Astrocyte (in vitro differentiated cells and primary cell): ENCODE measurements at places on chromosomes 5 and 9.

GRCh38 chr9:129320575-129321285, 142.7 kb upstream of the IER5L start:
- DNase-seq, result peak; percentile 81

- DNase-seq, result no peak
Measured at GRCh38 chr9:85067792-85068191, 398.3 kb downstream of the NTRK2 start.

GRCh38 chr5:143614831-143615230, 197.1 kb upstream of the HMHB1 start:
- no peak for DNase-seq

GRCh38 chr5:169933127-169933526, 47.2 kb downstream of the INSYN2B start:
- no peak for DNase-seq

- DNase-seq, result peak; percentile 97
Measured at GRCh38 chr5:132674671-132675506, 1.1 kb downstream of the IL4 start.

GRCh38 chr5:126658561-126658960, 57.8 kb downstream of the PHAX start:
- no peak for DNase-seq

DNA sequence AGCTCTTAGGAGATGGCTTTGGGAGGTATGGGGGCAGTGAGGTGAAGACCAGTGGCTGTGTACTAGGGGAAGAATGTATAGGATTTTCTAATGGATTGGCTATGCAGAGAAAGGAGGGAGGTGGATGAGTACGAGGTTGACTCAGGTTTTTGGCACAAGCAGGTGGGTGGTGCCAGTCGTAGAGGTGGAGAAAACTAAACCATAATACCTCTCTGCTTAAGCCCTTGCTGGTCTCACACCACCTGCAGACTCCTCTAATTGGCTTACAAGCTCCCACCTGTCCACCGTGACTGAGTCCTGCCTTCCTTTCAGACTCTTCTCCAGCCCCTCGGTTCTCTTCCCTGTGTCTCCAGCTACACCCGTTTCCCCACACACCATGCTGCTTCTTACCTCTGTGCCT, 521.7 kb upstream of the CLINT1 start:
- no peak for DNase-seq

DNA sequence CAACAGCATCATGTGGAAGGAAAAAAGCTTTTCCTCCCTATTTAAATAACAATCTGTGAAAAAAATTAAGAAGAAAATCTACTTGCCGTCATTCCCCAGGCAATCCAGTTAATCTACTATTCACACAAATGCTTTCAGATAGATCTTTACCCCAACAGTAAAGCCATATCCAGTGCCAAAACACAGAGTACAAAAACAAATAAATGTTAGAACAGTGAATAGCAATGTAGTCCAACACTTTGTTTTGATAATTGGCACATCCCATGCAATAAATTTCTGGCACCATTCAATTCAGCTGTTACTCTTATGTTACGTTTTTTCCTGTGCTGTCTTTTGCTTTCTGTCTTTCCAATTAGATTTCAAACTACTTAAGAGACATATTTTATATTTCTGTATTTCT, 2245.5 kb upstream of the WWC1 start:
- no peak for DNase-seq

- no peak for DNase-seq
Measured at GRCh38 chr5:87776785-87777184, 364.1 kb upstream of the CCNH start.

DNA sequence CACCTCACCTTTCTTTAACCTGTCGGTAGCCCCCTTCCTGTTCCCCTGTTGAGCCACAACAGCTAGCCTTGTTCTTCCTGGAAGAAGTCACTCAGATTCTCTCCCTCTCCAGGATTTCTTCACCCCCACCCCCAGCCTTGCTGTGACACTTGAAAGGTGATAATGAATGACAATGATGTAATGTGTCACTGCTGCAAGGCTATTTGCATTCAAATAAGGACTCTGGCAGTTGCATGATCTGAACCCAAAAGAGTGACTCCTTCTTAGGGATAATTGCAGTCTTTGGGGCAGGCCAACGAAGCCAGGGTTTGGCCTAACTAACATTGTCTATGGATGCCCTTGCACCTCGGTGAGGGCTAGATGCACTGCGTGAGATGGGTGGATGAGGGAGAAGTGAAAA, 154.4 kb upstream of the CLINT1 start:
- no peak for DNase-seq

DNA sequence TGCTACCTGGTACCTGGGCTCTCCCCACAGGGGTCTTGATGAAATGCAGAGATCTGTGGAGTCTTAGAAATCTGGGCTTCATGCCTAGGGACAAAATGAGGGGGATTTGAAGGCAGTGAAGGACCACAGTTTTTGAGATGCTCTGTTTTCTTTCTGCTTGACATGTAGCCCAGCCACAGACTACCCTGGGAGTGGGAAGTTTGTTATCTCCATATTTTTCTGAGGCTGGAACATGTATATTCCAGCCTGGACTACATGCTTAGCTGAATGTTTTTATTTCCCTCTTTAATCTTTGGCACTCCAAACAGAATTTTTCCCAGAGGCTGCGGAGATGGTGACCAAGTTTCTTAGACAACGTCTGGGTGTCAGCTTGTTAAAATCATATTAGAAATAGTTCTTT, 252.9 kb downstream of the PAPPA start:
- no peak for DNase-seq

GRCh38 chr5:41793141-41793770, 77.0 kb downstream of the OXCT1 start:
- peak; percentile 70 for DNase-seq

DNA sequence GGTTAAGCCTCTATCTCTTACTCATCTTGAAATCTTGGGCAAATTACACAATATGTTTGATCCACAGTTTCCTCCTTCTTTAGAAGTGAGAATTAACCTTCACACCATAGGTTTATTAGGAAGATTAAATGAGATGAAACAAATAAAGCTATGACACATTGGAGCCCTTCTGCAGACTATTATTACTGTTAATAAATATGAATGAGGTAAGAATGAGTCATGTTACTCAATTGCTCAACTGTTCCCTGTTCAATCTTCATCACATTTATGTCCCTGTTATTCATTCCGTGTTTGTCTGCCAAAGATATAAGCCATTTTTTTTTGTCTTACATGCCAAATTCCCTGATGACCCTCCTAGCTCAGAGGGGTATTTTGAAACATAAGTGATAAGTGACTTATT, 52.1 kb upstream of the PAPPA start:
- peak; percentile 77 for DNase-seq

GRCh38 chr9:116250891-116251290, 97.3 kb downstream of the PAPPA start:
- DNase-seq, result no peak

DNA sequence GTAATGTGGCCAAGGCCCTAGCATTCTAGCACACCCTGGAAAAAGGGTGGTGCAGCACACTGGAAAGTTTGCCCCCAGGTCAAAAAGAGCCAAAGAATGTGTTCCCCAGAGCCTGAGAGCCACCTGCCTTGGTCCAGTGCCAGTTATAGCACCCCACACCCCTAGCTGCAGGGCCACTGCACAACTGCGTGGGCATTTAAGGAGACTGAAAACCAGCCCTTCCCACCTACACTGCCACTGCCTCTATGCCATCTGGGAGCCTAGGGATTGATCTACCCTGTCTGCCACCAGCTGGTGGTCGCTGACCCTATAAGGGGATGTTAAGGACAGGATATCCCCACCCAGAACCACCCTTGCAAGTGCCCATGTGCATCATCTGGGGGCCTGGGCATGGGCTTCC, 38.2 kb upstream of the PTPRD start:
- no peak for DNase-seq

DNA sequence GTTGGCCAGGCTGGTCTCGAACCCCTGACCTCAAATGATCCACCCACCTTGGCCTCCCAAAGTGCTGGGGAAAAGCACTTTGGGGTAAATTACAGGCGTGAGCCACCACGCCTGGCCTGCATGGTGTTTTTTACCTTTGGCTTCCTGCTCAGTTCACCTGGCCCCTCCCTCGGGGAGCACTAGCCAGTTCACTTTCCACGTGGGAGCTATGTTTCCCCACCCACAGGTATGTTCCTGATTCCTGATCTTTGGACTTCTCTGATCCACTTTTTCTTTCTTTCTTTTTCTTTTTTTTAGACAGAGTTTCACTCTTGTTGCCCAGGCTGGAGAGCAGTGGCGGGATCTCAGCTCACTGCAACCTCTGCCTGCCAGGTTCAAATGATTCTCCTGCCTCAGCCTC, 15.8 kb downstream of the DAB2IP start:
- no peak for DNase-seq

DNA sequence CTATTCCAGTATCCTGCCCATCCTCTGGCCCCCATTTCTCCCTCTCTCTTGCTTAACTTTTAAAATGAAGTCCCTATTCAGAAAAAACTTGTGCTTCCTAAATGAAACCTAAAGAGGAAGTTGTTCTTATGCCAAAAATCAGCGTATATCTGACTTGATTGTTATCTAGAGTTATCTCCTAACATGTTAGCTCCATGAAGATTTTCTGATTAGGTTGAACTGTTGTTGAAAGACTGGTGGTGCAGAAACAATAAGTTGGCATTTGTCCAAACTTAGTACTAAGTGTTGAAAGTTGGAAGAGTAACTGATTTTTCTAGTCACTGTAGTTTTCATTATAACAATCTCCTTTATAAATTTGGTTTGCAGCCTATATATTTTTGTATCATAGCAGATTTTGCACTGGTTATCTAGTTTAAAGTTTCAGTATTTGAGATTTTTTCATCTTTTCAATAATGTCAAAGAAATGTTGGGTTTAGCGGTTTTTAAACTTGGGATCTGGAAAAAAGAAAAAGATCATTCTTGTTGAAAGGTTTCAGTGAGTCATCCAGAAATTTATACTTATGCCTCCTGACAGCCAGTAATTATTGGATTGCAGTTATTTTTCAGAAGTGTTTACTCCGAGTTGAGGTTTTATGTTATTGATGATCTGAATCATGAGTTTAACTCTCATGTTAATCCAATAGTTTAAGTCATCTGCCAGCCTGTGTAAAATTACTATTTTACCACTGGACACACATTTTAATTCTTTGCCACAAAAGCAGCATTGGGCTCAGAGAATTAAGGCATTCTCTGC, 60.6 kb downstream of the PAM start:
- peak; percentile 35 for DNase-seq

GRCh38 chr5:173385832-173386360, 57.7 kb upstream of the STC2 start:
- DNase-seq, result no peak

GRCh38 chr9:726005-726404, 115.5 kb upstream of the DMRT1 start:
- DNase-seq, result no peak

DNA sequence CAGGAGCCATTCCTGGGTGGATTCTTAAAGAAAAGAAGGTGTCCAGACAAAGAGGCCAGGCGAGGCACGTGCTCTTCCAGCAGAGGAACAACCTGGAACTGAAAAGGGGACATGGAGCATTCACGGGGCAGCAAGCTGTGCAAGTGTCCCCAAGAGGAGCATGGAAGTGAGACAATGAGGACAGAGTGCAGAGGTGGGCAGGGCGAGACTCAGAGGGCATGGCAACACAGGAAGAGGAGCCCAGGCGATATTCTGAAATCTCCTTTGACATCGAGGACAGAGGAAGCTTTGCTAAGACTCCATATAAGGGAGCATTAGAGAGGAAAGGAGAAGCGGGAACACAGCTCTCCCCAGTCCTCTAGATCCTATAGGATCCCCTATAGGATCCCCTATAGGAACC, 29.4 kb upstream of the SPATA31E1 start:
- DNase-seq, result no peak

GRCh38 chr5:54889826-54890225, 95.6 kb downstream of the ESM1 start:
- peak; percentile 90 for DNase-seq
